ENCODE measurements at places on chromosomes 4 and X.

DNA sequence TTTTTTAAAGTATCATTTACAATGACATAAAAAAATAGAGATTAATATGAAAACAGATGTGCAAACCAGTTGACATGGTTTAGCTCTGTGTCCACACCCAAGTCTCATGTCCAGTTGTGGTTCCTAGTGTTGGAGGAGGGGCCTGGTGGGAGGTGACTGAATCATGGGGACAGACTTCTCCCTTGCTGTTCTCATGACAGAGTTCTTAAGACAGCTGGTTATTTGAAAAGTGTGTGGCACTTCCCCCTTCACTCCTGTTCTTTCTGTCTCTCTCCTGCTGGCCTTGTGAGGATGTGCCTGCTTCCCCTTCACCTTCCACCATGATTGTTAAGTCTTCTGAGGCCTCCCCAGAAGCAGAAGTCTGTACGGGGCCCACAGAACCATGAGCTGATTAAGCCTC, 23.8 kb downstream of the CNOT6L start:
- no peak for DNase-seq

DNA sequence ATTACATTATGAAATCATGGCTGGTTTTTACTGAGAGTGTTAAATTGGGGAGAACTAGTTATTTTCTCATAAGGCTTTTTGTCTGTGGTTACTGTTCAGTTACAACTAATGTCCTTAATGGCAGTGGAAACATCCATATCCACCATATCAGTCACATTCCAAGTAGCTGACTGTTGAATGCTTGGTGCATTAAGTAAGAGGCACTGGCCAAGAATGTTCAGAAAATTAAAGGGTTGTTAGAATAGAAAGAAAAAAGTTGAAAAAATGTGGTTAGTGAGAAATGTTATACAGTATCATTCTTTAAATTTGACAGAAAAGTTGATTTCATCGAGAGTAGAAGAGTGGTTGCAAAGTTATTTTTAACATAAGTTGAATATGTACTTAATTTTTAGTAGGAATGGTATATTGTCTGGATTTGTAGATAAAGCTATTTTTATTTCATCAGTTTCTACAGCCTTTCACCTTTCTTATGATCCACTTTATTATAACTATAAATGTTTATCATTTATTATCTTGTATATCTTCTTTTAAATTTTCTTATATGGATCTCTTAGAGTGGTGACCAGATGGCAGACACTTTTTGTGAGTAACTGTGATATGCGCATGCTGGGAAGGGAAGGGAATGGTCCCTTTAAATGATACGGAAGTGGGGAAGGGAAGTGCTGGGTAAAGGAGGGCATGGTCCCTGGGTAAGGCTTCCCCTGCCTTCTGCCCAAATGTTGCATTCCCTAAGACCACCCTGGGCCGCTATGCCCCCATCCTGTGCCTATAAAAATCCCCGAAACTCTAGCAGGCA, 2407.1 kb downstream of the ARAP2 start:
- DNase-seq = no peak

DNA sequence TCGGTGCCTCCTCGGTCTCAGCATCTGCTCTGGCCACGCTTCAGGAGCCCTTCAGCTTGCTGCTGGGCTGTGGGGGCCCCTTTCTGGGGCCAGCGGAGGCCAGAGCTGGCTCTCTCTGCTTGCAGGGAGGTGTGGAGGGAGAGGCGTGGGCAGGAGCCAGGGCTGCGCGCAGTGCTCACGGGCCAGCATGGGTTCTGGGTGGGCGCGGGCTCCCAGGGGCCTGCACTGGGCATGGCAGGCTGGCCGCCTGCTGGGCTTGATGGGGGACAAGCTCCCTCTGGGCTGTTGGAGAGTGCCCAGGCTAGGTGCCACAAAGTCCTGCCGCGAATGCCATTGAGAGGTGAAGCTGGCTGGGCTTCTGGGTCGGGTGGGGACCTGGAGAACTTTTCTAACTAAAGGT, 57.3 kb upstream of the AGA start:
- DNase-seq = no peak

DNA sequence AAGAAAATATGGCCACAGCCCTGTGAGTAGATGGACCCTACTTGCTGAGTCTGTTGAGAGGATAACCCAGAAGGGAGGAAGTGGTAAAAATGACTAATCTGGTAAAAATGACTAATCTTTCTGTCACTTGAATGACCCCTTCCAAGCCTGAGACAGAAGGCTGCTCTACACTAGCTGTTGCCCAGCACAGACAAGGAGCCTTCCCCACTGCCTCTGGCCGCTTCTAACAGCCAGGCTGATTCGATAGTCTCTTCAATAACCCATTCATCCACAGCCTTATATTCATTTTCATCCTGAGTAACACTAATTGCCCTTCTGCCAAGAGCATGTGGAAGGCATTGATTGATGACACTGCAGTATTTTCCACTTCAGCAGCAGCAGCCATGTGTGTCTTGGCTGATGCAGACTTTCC, 18.4 kb downstream of the MAGEB17 start:
- no peak for DNase-seq

DNA sequence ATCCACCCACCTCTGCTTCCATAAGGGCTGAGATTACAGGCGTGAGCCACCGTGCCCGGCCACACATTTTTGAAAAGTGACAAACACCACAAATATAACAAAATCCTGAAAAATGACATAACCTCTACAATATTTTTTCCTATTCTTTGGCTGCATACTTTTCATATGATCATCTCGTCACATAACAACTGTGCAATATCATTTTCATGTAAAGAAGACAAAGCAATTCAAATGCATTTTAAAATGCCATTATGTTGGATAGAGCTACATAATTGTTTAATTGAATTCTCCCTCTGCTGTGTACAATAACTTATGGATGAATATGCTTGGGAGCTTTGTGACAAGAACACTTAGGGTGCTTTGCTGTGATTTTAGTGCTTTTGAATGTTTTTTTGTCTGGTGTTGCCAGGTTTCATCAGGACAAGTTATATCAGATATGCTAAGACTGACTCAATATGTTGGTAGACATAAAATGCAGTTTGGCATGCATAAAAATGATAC, 132.9 kb downstream of the CHIC2 start:
- no peak for DNase-seq

- no peak for DNase-seq
These were observed 85.0 kb downstream of the TEX13C start for GRCh38 chrX:125404667-125405160.

DNA sequence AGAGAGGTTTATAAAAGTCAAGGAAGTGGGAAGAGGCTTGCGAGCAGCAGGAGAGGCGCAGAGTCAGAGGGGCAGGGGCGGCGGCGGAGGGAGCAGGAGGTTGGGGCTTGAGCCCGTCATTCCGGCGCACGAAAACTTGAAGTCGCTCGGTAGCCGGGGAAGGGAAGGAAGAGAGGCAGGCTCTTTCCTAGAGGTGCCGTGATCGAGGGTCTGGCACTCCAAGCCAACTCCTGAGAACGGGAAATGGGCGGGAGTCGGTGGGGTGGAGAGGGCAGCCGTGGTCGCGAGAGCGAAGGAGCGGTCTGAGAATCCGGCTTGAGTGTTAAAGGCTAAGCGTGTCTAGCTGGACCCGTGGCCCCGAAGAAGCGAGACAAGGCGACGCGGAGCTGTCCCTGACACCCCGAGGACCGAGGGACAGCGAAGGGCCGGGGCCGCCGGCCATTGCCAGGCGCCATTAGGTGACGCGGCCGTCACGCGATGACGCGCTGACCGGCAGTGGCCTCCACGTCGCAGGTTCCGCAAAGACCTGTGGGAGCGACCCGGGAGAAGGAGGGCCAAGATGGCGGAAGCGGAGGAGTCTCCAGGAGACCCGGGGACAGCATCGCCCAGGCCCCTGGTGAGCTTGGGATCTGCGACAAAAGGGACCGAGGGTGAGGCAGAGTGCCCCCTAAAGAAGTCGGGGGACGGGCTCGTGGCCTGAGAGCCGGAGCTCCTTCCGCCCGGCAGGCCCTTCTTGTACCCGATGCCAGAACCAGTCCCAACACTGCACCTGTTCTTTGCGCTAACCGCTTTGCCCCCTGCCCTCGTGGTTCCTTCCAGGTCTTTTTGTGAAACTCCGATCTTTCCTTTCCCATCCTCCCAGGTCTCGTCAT, at the start of gene YIPF6:
TSS of gene YIPF6 (plus strand) at position 544 of the 872 bp plus-strand sequence. CDS start at position 560, 16 bp downstream.
- DNase-seq = peak; percentile 42

DNA sequence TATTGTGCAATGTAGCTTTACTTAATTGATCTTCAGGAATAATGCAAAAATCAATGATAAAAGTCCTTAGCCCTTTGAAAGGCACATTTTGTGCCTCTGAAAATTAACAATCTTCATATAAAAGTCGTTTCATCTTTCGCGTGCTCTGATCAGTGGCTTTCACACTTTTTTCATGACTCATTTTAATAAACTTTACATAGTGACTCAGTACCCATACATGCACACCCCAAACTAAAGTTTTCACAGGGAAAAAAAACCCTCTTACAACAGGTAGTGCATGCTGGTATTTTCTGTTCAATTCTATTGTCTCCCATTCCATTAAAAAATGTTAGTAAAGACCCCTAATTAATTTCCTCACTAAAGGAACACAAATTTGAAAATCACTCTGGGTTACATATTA, 21.5 kb downstream of the RWDD4 start:
- no peak for DNase-seq

- no peak for DNase-seq
These were observed 32.2 kb downstream of the PSAPL1 start for GRCh38 chr4:7402526-7402925.

- no peak for DNase-seq
These were observed 194.2 kb upstream of the NOCT start for GRCh38 chr4:138821331-138821730.

DNA sequence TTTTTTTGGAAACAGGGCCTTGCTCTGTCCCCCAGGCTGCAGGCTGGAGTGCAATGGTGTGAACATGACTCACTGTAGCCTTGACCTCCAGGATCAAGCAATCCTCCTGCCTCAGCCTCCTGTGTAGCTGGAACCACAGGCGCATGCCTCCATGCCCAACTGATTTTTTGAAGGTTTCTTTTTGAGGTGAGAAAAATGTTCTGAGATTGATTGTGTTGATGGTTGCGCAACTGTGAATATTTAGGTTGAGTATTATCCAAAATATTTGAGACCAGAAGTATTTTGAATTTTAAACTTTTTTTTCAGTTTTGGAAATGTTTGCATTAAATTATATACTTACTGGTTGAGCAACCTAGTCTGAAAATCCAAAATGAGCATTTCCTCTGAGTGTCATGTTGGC, 2.6 kb upstream of the CCNI start:
- no peak for DNase-seq

GRCh38 chrX:150405576-150405975, 42.5 kb downstream of the MAMLD1 start:
- DNase-seq = no peak

DNA sequence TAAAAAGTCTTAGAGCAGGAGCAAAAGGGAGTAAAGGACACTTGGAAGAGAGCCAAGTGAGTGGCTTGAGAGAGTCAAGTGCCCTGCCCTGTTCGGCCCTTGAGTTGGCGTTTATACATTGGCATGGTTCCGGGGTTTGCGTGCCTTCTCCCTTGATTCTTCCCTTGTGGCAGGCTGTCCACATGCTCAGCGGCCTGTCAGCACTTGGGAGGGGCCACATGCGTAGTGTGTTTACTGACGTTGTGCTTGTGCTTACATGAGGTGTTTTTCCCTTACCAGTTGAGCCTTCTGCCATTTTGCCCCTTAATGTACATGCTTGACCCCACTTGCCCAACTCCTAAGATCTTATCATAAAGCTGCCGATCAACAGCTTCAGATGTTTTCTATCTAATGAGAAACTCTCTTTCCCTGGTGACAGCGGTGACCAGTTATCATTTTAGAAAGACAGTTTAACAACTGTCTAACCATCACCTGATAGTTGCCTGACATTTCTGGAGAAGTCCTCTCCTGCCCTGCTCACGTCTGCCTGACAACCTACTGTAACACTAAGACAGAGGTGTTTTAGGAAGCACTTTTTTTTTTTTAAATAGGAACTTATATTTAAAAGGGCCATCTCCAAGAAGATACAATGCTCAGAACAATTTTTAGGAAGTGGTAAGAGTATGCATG, 49.5 kb upstream of the GC start:
- peak; percentile 3 for DNase-seq

DNA sequence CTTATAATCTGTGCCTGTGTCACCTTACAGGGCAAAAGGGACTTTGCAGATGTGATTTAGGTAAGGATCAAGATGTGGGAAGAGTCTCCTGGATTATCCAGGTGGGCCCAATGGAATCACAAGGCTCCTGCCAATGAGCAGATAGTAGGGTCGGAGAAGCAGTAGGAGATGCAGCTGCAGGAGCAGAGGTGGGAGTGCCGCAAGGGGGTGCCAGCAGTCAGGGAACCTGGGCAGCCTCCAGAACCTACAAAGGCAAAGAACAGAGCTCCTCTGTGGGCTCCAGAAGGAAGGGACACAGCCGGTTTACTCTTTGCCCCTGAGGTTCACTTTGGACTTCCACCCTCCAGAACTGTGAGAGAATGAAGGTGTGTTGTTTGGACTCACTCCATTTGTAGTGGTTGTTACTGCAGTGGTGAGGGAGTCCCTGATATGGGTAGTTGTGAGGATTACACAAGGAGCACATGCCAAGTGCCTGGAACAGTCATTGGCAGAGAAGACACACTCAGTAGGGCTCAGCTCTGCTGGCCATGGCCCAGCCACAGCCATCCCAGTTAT, 318.5 kb downstream of the EVC2 start:
- DNase-seq = no peak

GRCh38 chrX:47172971-47173792, 20.4 kb upstream of the UBA1 start:
- DNase-seq = no peak

DNA sequence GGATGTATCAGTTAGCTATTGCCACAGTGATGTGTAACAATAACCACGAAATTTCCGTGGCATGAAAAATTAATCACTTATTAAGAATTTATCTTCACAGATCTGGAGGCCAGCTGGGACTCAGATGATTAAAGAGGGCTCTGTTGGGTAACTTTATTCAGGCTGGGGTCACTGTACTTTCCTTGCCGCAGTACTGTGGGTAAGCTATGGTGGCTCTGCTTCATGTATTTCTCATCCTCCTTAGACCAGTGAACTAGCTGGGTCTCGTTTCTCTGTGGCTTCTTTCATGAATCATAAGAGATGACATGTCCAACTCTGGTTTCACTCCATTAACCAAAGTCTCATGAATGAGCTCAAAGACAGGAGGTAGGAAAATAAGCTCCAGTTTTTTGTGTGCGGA, 13.5 kb downstream of the TEX13B start:
- DNase-seq = no peak
